ENCODE measurements at places on chromosomes 11 and 22. TPM values are rescaled to one million over a fixed set of nuclear protein-coding genes. Genes with fewer than 3 reads are reported as not detected.

TRIM44 gene
- 64.5 TPM for total RNA-seq

MYO7A gene
- not detected for total RNA-seq

NRIP3 gene
- total RNA-seq: 29.1 TPM

OR56A1 gene
- not detected for total RNA-seq

PGA4 gene
- total RNA-seq: not detected

INS gene
- not detected for total RNA-seq

KRTAP5-10 gene
- total RNA-seq: not detected

CYTH4 gene
- not detected for total RNA-seq

Data from SJSA1 (cell line).